RPMI7951 (cell line): ENCODE measurements at places on chromosomes 5 and 9. TPM values are rescaled to one million over a fixed set of nuclear protein-coding genes. Genes with fewer than 3 reads are reported as not detected.
A peak's percentile ranks its signal among the peaks of the same experiment; 100 is the strongest.

DNA sequence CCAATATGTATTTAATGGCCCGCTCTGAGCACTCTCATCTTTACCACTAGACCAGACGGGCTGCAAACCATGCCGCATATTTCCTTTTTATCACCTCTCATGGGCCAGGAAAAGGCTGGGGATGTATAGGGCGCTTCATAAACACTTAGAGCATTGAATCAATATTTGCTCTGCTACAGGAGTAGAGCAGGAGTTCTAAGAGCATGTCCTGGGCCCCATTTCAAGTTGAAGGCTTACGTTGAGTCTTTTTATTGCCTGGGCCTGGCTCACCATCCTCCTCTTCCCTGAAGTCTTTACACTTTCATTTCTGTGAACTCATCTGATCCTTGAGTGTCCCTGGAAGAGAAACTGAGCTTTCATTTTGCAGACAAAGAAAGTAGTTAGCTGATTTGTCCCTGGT, 112.4 kb downstream of the FSTL4 start:
- DNase-seq = no peak

The SEMA5A gene
- total RNA-seq = 12.0 and 14.3 TPM in 2 replicates

The TMEFF1 gene
- 0.48 and 2.1 TPM in 2 replicates for total RNA-seq

The PPWD1 gene
- 26.7 and 27.5 TPM in 2 replicates for total RNA-seq

The FAM221B gene
- not detected in 2 replicates for total RNA-seq

DNA sequence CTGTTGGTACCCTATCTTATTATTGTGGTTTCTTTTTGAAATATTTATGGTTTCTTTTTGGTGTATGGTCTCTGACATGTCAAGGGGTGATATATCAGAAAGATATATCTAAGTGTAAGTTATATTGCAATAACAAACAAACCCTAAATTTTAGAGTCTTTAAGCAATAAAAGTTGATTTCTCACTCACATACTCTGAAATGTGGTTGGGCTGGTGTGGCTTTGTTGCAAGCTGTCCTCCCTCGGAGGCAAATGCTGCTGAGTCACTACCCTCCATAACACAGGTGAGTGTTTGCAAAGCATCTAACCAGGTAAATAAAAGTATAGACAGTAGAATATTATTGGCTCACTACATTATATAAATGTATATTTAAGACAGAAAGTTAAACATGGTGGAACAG, 253.2 kb downstream of the CDH18 start:
- no peak for DNase-seq

DNA sequence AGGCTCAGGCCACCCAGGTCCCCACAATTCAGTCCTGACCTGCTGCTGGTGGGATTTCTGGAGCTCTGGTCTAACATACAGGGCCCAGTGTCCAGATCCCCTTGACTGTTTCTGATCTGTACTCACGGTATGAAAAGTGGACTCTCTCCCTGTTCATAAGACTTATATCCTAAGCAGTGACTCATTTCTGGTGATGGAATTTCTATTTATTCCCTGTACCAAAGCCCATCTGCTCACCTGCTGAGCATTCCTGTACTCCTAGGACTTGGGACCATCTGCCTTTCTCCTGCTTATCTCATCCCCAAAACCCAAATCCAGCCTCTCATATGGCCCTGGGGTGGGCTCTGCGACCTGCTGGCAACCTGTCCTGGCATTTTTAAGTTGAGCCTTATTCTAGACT, 86.6 kb downstream of the APBA1 start:
- no peak for DNase-seq

DNA sequence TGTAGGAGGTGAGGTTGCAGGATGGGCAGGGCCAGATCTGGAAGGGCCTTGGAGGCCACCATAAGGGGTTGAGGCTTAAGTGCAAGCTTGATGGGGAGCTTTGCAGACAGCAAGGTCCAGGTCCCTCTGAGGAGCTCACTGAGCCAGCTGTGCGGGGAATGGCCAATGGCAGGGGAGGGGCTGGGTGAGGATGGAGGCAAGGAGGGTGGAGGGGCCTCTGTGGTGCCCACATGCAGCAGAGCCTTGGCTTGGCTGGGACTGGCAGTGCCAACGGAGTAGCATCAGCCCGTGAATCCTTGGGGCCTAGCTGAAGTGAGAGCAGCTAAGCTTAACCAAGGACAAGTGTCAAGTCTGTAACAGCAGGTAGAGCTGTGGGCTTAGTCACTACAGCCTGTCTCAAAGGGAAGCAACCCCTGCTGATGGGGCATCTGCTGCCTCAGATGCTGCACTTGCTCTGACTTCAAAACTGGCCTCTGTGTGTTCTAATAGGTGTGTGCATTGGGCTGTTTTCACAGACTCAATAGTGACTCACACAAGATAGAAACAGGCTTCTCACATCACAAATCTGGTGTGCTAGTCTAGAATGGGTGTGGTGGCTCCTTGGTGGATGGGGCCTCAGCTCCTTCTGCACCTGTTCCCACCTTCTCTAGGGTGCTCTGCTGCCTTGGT, 16.3 kb downstream of the GALNT12 start:
- DNase-seq = no peak

DNA sequence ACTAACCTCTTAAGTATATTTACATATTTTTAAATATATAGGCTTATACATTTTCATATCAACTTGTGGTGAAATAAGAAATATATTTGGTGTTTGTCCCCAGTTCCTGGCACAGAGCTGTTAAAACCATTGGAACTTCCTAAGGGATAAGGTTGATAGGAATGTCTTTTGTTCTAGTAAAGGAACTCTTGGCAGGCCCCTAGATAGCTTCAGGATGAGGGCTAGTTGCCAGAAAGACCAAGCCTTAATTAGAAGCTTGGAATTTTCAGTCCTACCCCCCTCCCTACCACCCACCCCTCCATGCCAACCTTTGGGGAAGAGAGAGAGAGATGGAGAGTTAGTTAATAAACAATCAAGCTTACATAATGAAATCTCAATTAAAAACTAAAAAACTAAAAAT, 638.6 kb upstream of the ACO1 start:
- no peak for DNase-seq

- DNase-seq = peak; percentile 72
These were observed 232.8 kb downstream of the TLE1 start for GRCh38 chr9:81456431-81457006.

GRCh38 chr5:58940446-58940845, 357.6 kb downstream of the RAB3C start:
- peak; percentile 84 for DNase-seq

The ZFP2 gene
- not detected in 2 replicates for total RNA-seq

GRCh38 chr9:68919661-68920060, 94.3 kb downstream of the PRKACG start:
- no peak for DNase-seq

DNA sequence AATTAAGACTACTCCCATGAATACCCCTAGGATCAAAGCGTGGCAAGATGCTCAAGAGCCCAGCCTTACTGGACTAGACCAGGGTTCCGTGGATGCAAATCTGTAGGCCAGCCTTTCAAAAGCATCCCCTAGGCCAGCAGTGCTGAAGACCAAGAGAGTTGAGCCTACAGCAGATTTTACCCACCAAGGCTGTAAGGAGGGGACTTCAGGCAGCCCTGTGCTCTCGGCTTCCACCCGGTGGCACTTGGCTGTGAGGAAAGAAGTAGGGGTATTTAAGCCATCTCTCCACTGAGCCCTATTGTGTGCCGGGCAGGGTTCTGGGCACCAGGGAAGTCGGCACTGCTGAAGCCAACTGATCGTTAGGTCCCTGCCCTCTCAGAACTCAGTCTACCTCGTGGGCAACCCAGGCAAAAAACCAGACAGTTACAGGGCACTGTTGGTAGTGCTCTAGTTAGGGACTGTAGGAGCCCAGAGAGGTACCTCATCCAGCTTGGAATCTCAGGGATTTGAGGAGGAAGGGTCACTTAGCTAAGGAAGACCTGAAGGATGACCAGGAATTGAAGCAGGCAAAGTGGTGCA, 25.5 kb downstream of the TCF7 start:
- no peak for DNase-seq

DNA sequence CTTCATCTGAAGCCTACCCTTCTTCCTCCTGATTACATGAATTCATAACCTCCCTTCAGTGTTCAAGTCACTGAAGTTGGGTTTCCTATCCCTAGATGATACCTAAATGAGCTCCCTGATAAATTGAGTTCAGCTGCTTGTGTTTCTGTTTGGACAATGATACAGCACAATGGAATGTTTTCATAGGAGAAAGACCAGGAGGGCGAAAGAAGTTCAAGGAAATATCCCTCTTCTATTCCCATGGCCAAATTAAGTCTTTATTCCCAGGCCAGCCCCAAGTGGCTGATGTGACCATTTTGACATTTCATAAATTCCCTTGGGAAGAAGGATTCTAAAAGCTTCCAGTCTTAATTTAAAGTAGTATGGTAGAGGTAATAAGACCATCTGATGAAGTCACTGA, 555.8 kb upstream of the CLINT1 start:
- peak; percentile 86 for DNase-seq

The SOHLH1 gene
- not detected in 2 replicates for total RNA-seq

DNA sequence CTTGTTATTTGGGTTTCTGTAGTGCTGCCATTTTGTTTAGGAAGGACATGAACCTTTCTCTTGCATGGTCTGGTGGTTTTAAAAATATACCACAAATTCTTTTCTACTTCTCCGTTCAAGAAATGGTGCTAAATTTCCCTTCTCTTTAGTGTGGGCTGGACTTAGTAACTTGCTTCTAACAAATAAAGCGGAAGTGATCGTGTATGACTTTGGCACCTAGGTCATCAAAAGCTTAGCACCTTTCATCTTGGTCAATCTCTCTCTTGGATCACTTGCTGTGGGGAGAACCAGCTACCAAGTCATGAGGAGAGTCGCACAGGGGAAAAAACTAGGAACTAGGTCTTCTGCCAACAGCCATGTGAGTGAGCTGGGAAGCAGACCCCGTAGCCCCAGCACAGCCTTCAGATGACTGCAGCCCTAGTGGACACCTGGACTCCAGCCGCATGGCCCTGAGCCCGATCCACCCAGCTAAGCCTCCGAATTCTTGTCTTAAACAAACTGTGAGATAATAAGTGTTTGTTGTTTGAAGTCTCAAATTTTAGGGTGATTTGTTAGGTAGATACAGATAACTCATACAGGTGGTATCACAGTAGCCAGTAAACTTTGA, 87.7 kb upstream of the CKMT2 start:
- DNase-seq = no peak

- no peak for DNase-seq
These were observed 95.3 kb upstream of the SLC28A3 start for GRCh38 chr9:84435902-84436301.

The ALDH1A1 gene
- total RNA-seq = not detected in 2 replicates

The TAF11L5 gene
- total RNA-seq = not detected in 2 replicates

The FSTL4 gene
- 0.12 TPM in 1 of 2 replicates, not detected in the other for total RNA-seq

- DNase-seq = no peak
These were observed 18.9 kb downstream of the TTC23L start for GRCh38 chr5:34857894-34858293.

The SLC36A2 gene
- total RNA-seq = not detected in 2 replicates

- no peak for DNase-seq
These were observed 104.4 kb downstream of the ZNF354C start for GRCh38 chr5:179164331-179165311.

DNA sequence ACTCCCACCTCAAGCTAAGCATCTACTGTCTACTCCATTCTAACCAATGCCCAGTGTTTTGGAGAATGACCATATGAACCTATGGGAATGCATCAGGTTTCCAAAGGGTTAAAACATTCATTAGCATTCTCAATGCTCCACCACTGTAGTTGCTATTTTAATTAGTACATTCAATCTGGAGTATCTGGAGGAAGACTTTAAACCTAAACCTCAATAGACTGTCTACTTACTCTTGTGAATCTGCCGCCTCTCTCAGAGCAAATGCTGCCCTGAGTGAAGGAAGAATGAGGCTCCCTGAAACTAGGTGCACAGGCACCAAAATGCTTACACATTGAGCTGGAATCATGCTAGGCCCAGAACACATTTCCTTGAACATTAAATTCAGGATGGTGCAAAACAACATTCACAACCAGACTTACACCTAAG, 2.0 kb downstream of the ENC1 start:
- DNase-seq = no peak

- no peak for DNase-seq
These were observed 6.9 kb downstream of the SOHLH1 start for GRCh38 chr9:135692410-135692809.

DNA sequence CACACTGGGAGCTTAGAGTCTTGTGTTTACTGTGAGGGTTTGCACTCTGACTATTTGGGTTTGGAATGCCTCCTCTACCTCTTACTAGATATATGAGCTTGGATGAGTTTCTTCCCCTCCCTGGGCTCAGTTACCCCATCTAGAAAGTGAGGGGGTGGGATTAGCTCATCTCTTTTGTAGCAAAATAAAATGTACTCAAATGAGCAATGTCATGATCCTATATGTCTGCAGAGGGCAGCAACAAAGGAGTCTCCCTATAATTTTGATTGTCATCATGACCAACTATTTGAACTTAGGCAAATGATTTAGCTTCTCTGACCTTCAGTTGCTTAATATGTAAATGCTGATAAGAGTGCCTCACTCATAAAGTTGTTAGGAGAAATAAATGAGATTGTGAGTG, 109.0 kb downstream of the DPYSL3 start:
- DNase-seq = no peak

The SPINK9 gene
- not detected in 2 replicates for total RNA-seq

The ROR2 gene
- 0.10 and 0.12 TPM in 2 replicates for total RNA-seq

- DNase-seq = no peak
These were observed 321.6 kb downstream of the EDIL3 start for GRCh38 chr5:84063041-84063440.

The IL33 gene
- total RNA-seq = under 0.01 TPM in 1 of 2 replicates, not detected in the other

DNA sequence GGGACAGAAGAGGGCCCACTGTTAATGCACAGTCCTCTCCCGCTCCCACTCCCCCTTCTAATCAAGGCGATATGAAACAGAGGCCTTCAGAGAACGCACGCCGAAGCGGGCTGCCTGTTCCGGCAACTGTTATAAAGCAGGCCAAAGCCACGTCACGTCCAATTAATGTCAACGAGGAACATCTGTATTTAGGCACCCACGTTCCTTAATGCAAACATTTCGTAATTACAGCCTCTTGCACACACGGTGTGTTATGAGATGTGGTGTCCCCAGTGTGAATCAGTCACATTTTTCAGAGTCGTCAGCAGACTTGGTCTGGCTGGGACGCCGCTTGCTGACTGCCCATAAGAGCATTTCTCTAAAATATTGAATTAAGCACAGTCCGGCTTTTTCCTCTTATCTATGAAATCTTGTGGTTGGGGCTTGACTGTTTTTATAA, 339.0 kb downstream of the NSG2 start:
- peak; percentile 82 for DNase-seq

- DNase-seq = no peak
These were observed 43.9 kb upstream of the SEMA4D start for GRCh38 chr9:89541798-89542197.

GRCh38 chr9:87431837-87432236, 65.8 kb upstream of the DAPK1 start:
- DNase-seq = no peak

The HSD17B3 gene
- total RNA-seq = not detected in 2 replicates

GRCh38 chr5:142046191-142046590, 33.4 kb upstream of the GNPDA1 start:
- DNase-seq = no peak

The CCNB1 gene
- total RNA-seq = 474 and 526 TPM in 2 replicates
